ENCODE measurements at places on chromosomes 1 and 21.
A peak's percentile ranks its signal among the peaks of the same experiment; 100 is the strongest.

GRCh38 chr1:209168204-209168603 lies 415.3 kb upstream of the CAMK1G start:
- DNase-seq: no peak

DNA sequence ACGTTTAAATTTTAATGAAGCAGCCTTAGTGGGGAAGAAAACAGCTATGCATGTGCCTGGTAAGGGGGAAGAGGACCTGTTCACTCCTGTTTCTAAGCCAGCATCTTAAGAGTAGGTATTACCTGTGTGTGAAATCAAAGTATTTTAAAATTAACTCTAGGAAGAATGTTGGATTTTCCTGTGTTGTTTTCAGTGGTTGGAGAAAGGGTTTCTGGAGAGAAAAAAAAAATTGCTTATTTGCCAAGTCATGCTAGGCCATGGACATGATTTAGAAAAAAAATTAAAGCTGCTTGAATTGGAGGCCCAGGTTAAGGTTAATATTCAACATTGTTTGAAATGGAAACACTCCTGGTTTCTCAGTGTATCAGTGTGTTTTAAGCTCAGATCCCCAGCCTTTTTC lies 42.9 kb upstream of the DNAJC6 start:
- no peak for DNase-seq

- no peak for DNase-seq
These were observed 477 bp downstream of the ICMT start for GRCh38 chr1:6235296-6235677.

- DNase-seq: no peak
These were observed 38.3 kb upstream of the GALNT2 start for GRCh38 chr1:230028602-230029223.

GRCh38 chr1:99777752-99778151 lies 11.3 kb upstream of the FRRS1 start:
- peak; percentile 31 for DNase-seq

GRCh38 chr1:53525595-53525994 lies 66.4 kb downstream of the DMRTB1 start:
- DNase-seq: no peak

GRCh38 chr1:185404907-185405568 lies 88.0 kb upstream of the IVNS1ABP start:
- no peak for DNase-seq

DNA sequence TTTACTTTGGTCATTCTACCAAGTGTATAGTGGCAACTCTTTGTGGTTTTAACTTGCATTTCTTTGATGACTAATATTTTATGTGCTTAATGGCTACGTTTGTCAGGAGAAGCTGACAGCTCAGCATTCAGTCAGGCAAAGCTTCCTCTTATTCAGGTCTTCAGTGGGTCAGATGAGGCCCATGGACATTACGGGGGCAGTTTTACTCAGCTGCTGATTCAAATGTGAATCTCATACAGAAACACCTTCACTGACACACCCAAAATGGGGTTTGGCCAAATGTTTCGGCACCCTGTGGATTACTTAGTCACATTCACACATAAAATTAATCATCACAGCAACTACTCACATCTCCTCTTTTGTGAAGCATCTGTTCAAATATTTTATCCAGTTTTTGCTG lies 104.9 kb upstream of the PLD5 start:
- no peak for DNase-seq

GRCh38 chr1:77534456-77534855 lies 148.0 kb downstream of the ZZZ3 start:
- DNase-seq: peak; percentile 76

DNA sequence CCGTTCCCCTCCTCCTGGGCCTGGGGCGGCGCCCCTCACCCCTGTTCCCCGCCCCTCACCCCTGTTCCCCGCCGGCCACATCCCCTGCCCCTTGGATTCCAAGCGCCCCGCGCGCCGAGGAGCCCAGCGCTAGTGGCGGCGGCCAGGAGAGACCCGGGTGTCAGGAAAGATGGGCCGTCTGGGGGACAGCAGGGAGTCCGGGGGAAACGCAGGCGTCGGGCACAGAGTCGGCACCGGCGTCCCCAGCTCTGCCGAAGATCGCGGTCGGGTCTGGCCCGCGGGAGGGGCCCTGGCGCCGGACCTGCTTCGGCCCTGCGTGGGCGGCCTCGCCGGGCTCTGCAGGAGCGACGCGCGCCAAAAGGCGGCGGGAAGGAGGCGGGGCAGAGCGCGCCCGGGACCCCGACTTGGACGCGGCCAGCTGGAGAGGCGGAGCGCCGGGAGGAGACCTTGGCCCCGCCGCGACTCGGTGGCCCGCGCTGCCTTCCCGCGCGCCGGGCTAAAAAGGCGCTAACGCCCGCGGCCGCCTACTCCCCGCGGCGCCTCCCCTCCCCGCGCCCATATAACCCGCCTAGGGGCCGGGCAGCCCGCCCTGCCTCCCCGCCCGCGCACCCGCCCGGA lies at the start of gene TP73:
TSS of gene TP73 (plus strand) at position 587 of the 618 bp plus-strand sequence. CDS start 29,850 bp downstream, outside the sequence.
- DNase-seq: no peak
